ENCODE measurements at places on chromosomes 2 and 18.
A peak's percentile ranks its signal among the peaks of the same experiment; 100 is the strongest.

DNA sequence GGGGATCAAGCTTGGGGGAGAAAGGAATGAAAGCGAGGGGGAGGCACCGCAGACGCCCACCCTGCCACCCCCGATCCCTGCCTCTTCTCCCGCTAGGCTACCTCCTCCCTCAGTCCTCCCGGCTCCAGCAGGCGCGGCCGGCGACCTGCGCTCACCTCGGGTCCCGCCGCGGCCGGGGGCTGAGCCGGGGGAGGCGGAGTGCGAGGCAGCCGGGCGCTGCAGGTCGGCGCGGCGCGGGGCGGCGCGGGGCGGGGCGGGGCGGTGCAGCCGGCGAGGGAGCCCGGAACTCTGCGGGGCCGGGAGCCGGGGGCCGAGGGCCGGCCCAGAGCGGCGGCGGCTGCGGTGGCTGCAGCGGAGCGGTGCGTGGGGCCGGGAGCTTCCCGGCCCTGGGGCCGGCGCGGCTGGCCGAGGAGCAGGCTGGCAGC, 477 bp downstream of the ACVR1 start:
- peak; percentile 29 for DNase-seq

GRCh38 chr2:149715005-149715592, 127.5 kb upstream of the MMADHC start:
- no peak for DNase-seq

DNA sequence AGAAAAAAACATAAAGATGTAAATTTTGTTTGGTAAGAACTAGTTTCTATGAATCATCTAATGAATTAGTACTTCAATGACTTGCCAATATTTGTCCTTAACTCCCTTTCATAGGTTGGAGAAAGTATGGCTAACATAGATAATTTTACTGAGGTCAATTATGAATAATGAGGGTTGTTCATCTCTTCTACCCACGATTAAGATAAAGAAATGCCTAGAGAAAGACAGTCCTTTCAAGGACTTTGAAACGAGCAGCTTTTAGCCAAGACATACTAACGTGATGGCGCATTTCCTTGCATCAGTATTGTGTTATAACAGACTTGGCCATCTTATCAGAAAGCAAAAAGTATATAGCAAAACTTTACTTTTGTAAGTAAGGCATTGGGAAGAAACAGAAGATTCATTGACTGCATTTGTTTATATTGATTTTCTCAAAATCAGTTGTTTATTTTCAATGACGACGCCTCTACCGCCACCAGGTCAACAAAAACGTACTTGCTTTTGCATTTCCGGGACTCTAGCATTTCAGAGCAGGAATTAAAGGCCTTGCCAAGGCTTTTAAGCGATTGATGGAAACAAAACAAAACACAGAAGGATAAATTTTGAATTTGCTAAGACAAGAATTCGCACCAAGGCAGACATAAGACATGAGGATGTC, 961 bp downstream of the RBM43 start:
- no peak for DNase-seq

DNA sequence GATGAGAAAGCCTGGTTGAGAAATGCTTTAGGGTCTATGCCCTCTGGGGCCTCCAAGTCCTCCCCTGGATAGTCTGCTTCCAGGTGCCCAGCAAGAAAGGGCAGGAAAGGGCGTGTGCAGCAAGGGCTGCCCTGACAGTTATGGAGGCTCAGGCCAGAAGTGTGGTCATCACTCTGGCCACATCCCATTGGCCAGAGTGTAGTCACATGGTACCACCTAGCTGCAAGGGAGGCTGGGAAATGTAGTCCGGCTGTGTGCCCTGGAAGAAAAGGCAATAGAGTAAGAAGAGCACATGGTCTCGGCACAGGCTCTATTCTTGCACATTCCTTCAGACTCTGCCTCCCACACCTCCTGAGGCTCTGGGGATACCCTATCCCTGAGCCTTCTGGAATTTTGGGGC, 35.7 kb downstream of the ODC1 start:
- DNase-seq: no peak

DNA sequence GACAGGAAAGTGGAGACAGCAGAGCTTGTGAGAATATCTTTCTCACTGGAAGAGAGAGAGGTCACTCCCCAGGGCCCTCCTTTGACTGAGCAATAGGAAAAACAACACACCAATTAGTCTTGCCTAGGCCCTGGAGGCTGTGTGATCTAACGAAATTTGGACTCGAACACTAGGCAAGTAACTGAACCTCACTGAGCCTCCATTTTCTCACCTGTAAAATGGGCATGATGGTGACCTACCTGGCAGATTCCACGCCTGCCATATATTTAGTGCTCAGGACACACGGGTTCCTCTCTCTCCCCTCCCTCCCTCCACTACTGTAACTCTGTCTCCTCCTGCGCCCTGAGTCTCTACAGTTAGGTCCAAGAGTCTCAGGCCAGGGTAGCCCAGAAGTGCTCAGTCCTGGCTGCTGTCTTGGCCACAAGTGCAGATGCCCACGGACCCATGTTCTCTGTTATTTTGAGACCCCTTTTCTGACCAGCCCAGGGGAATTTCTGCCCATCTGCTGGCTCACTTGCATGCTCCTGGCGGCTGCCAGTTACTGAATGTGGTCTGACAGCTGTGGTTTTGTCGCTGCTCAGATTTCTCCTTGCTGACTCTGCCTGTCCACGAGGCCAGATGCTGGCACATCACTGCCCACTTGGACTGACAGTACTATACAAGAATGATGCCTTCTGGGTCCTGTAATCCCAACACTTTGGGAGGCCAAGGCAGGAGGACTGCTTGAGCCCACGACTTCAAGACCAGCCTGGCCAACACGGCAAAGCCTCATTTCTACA, 9.6 kb upstream of the GIGYF2 start:
- DNase-seq: no peak

DNA sequence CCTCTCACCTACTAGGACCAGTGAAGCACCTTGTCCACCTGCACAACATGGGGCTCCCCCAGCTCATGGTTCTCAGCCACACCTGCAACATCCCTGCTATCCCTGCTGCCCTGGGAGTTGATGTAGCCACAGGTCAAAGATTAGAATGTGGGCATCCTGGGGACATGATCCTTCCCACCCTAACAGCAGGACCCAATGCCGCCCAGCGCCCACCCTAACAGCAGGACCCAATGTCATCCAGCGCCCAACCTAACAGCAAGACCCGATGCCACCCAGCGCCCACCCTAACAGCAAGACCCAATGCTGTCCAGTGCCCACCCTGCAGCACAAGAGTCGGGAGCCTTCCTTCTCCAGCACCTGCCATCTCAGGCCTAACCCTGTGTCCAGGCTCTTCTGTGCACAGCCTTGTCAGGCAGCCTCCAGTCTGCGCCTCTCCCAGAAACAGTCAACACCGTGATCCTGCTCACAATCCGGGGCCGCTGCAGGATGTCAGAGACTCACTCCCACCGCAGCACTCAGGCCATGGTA, 237.3 kb upstream of the SALL3 start:
- DNase-seq: no peak

Data from stimulated activated CD4-positive, alpha-beta T cell treated with anti-CD3 and anti-CD28 coated beads, Interleukin-15, amount 100 ng/mL, for 1 hour (primary cell).